ENCODE measurements at places on chromosomes 3 and 15.
A peak's percentile ranks its signal among the peaks of the same experiment; 100 is the strongest.

DNA sequence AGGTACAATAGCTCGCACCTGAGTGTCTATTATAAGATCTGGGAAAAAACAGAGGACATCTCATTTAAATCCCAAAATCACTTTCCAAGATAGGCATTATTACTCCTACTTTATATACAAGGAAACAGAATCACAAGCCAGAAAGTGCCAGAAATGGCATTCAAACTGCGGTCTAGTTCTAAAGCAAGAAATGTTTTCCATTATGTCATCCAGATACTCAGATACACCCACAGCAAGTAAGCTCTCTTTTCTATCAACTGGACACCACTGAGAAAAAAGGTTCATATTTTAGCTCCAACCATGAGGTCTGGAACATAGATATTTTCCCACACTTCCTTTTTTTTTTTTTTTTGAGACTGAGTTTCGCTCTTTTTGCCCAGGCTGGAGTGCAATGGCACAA is 8.1 kb downstream of the SLC33A1 start:
- DNase-seq, result no peak

DNA sequence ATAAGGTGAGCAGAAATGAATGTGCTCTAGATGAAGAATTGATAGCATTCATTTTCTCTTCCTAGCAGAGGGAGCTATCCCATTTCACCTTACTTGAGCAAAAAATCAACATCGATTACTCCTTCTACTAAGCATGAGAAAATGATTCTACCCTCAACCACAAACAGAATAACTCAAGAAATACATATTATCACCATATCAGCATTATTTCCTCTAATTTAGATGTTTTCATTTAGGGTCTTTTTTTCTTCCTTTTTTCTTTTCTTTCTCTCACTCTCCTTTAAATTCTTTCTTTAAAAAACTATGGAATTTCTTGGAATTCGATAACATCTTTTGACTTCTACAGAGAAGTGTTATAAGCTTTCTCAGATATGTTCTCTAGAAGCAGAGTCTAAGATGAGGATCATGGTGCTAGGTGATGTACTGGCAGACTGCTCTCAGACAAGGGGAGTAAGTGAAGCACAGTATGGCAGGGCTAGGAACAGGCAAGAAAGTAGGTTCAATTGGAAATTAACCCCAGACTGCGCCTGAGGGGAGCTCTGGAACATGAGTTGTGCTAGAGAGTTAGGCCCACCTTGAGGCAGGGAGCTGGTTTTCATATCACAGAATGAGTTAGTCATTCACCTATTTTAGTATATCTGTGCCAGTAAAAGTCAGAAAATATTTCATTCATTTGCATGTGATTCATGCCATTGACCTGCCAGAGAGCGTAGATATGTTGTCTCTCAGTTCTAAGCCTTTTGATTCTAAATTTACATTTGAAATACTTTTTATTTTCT is 279.2 kb upstream of the KCNH8 start:
- no peak for DNase-seq

GRCh38 chr15:79053894-79054293 is 36.7 kb downstream of the RASGRF1 start:
- DNase-seq, result no peak

DNA sequence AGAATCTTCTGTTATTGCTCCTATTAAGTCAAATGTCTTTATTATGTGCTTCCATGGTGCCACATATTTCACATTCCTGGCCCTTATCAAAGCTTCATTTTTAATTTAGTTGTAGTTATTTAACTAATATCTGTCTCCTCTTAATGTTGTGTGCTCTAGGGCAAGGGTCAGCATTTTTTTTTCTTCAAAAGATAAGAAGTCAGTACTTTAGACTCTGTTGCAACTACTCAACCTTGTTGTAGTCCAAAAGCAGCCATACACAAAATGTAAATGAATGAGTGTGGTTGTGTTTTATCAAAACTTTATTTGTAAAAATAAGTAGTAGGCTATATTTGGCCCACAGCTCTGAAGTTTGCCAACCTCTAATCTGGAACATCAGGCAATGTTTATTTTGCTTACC is 394.7 kb upstream of the CBLB start:
- DNase-seq, result no peak

- peak; percentile 19 for DNase-seq
Measured at GRCh38 chr3:53375019-53375418, 27.7 kb upstream of the DCP1A start.

DNA sequence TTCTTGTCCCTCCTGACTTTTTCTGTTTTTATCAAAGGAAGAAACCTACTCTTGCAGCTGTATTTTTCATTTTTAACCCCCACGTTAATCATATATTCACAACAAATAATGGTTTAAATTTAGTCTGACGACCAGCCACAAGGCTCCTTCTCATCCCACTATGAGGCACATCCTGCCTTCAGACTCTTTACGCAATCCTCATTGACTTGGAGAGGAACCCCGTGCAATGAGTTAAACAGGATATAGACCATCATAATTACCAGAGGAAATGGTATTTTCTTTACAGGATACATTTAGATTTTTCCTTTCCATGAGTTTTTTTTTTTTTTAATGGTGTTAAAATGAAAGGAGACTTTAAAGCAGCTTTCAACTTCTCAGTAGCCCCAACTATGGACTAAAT is 68.5 kb downstream of the WWTR1 start:
- no peak for DNase-seq

GRCh38 chr3:133833267-133833666 is 27.7 kb downstream of the SRPRB start:
- DNase-seq, result no peak

DNA sequence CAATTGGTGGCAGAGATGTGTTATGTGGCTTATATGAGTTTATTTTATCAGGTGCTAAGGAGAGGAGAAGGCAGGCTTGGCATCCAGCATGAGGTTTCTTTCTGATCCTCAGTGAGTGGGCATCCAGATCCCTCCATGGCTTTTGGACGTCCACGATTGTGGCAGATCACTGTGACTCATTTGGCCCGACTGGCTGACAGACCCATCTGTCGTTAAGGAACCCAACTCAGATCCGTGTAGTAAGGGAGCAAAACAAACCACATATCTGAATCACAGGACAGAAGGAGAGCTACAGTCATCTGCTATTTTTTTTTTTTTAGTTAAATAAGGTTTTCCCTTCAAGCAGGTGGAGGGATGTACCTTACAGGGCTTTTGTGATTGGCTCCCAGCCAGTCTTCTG is 197.0 kb upstream of the KCNH8 start:
- DNase-seq, result no peak

DNA sequence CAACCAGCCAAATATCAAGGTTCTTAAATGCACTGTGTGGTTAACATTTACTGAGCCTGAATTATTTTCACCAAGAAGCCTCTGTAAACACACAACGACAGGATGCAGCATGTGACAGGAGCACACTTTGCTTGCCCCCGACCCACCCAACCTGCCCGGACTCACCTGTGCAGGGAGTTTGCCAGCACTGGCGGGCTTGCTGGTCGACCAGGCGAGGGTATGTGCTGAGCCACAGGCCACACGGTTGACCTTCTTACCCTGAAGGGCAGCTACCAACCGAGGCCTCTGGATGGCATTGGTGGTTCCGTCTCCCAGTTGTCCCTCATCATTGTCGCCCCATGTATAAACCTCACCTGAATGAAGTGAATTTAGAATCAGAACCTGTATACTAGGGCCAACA is 25.7 kb upstream of the OCA2 start:
- DNase-seq, result no peak

- DNase-seq, result no peak
Measured at GRCh38 chr15:49038382-49038781, 7.9 kb downstream of the SECISBP2L start.

GRCh38 chr3:34034840-34035239 is 236.4 kb downstream of the PDCD6IP start:
- no peak for DNase-seq

DNA sequence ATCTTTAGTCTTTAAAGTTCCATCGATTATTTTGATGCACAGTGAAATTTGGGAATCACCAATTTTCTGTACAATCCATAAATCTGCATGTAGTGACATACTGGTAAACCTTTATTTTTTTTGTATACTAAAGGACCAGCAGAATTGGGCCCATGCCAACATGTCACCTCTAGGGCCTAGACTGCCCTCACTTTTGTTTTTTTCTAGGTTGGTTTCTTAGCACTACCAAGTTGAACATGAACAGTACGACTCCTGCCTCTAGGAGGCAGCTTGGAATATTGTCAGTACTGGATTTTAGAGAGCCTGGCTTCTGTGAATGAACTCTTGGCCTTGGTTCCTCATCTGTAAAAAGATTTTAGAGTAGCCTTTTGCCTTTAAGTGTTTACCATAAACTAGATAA is 32.3 kb downstream of the NKIRAS1 start:
- no peak for DNase-seq

DNA sequence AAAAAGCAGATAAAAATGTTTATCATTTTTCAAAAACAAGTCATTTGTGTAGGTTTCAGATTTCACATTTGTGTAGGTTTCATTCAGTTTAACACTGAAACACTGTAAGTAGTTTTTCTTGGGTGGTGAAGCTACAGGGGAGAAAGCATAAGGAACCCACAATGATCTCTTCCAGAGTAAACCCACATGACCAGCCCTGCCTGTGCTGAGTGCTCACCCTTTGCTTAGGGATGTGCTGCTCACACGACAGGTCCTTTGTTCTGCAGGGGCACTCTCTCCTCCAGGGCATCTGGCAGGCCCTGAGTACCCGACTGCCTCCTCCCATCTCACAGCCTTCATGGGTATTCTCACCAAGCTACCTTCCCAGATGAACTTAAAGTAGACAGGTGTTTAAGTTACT is 28.9 kb downstream of the ZXDC start:
- no peak for DNase-seq

GRCh38 chr3:30292192-30292893 is 314.1 kb upstream of the TGFBR2 start:
- DNase-seq, result no peak

- DNase-seq, result no peak
Measured at GRCh38 chr3:106365061-106365691, 496.4 kb upstream of the CBLB start.

- no peak for DNase-seq
Measured at GRCh38 chr3:195811756-195812155, at the start of gene MUC4. TSS of gene MUC4 (minus strand) at chr3:195811929. CDS start at chr3:195811817, 112 bp downstream.

DNA sequence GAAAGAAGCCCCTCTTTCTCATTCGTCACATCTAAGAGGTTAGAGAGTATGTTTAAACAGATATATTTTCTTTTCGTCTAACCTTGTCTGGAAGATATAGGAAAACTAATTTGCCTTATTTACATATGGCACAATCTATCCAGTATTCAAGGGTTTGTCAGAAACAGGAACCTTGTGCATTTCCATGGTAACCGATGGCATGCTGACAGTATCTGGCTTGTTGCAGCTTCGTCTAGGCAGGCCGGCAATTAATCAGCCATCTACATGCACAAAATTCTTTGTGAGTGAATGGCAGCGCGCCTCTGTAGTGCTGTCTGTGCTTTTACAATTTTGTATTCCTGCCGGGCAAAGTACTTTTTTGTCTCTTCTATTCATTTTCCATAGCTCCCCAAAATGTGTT is 294.0 kb upstream of the SOX2 start:
- DNase-seq, result no peak

GRCh38 chr15:76945494-76946093 is 14.0 kb downstream of the RCN2 start:
- DNase-seq, result no peak

- no peak for DNase-seq
Measured at GRCh38 chr3:121126033-121126706, 218.2 kb downstream of the STXBP5L start.

- no peak for DNase-seq
Measured at GRCh38 chr3:89314454-89315098, 207.2 kb downstream of the EPHA3 start.

GRCh38 chr3:38038447-38038911 is 529 bp upstream of the DLEC1 start:
- no peak for DNase-seq

GRCh38 chr3:132682201-132682600 is 22.1 kb downstream of the UBA5 start:
- no peak for DNase-seq

- no peak for DNase-seq
Measured at GRCh38 chr15:85276508-85276907, 103.9 kb upstream of the AKAP13 start.

DNA sequence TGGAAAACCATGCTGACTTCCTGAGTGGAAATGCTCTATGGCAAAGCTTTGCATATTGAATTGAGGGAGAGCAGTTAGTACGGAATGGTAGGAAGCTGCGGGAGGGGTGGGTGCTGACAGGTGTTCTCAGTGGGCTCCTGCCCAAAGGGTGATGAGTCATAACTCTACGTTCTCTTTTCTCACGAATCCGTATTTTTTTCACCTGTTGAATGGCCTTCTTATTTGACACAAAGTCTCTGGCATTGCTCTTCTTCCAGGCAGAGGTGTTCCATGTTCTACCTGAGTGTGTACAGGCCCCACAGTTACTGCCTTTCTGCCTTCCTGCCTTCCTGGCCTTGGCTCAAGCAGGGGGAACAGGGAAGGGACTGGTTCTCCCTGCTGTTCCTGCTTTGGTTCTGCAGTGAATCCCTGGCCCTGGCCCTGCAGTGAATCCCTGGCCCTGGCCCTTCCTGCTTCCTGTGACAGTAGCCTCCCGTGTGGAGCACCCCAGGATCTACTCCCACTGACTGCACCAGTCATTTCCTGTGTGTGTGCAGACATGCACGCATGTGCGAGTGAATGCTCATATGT is 31.9 kb downstream of the TRAK1 start:
- no peak for DNase-seq

DNA sequence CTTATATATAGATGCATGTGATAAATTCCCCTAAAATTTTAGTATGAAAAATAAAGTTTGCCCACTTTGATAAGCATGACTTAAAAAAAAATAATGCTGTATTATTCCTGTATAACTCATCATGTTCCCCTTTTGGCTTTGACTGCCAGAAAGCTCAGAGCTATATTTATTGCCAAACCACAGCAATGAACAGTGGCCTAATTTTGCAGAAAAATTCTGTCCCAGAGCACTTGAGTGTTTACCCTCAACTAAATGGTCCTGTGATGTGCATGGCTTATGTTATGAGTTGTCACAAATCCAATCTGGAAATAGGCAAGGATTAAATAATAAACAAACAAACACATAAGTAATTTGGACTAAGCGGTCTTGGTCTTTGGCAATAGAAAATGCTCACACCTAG is 276.7 kb downstream of the SLC9A9 start:
- DNase-seq, result no peak

GRCh38 chr3:72839057-72839456 is 9.2 kb downstream of the SHQ1 start:
- DNase-seq, result no peak

DNA sequence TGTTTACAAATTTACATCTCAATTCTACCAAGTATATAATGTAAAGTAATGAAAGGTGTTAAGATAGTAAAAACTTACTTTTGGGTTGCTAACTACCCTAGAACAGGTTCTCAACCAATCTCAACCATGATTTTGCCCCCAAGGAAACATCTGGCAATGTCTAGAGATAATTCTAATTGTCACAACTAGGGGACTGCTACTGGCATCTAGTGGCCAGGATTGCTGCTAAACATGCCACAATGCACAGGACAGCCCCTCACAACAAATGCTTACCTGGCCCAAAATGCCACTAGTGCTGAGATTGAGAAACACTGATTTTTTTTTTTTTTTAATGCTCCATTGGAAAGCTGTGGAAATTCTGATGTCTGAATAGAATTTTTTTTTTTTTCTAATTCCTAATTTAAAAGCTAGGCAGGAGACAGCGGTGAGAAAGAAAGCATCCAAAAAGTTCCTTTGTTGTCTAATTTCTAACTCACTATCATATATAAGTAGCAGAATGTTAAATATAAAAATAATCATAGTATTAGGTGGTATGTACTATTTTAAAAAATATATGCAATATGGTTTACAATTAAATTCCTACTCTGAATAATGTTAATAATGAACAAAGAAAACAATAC is 81.5 kb downstream of the TJP1 start:
- DNase-seq, result no peak

Data from activated gamma-delta T cell treated with Interleukin-2 at 50 U/mL for 16 hours (primary cell).